Right ventricle myocardium inferior (tissue), 1 donor: ENCODE measurements at places on chromosomes 11 and 22. TPM values are rescaled to one million over a fixed set of nuclear protein-coding genes. Genes with fewer than 3 reads are reported as not detected.

DNA sequence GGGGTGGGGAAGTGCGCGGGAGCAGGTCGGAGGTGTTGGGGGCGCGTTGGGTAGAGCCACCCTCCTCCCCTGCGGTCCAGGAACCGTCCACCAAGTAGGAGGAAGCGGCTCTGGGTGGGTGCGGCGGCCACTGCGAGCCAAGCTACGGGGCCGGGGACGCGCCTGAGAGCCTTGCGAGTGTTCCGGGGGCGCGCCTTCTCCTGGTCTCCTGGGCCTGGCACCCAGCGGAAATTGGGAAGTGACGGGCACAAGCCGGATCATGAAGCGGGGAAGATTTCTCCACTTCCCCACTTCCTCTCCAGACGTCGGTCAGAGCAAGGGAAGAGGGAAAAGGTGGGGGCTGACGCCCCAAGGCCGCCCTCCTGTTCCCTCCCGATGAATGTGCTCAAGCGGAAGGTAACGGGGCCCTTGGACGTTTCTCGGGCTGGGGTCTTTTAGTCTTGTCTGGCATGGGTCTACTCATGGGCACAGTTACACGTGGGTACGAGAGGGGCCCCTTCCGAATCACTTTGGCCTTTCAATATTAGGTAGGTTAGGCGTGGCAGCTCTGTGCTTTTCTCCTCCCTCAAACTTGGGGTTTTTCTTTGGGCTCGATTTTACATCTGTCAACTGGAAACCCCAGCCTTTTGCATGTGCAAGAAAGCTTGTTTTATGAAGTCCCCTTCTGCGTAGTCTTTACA lies 865 bp downstream of the RBM14 start:
- DNase-seq, result peak; percentile 92

DNA sequence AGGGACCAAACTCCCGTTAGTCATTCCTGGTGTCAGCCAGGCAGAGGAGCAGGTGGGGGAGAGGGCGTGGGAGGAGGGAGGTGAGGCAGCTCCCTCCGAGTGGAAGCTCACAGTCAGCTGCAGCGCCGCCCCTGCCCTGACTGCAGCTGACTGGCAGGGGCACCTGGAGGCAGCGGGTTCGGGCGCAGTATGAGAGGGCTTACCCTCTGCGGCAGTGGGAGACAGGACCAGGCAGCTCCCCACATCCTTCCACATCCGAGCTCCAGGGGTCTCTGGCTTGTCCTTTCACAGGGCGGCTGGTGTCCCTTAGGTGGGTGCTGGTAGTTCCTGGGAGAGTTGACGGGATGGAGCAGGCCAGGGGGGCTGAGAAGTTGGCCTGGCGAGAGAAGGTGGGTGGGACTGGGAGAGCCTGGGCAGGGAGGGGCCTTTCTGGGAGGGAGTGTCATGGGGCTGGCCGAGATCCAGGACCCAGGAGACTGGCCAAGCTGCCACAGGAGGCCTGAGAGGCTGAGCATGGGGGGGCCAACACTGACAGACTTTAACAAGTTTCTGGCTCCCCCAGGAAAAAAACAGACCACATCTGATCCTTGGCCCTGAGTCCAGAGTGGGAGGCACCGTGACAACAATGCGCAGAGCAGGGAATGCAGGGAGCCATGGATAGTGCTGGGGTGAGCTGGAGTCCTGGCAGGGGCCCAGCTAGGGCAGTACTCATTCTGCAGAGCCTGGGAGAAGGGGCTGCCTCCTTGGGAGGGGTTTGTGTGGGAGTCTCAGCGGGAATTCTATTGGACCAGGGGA lies 4.9 kb downstream of the ADORA2A start:
- peak; percentile 84 for DNase-seq

GRCh38 chr22:43682851-43683250 lies 129.3 kb downstream of the EFCAB6 start:
- no peak for DNase-seq

- no peak for DNase-seq
Observed at GRCh38 chr22:24103301-24103700, 78.0 kb upstream of the SUSD2 start.

- no peak for DNase-seq
Observed at GRCh38 chr11:65886826-65887722, 1.2 kb downstream of the FIBP start.

DNA sequence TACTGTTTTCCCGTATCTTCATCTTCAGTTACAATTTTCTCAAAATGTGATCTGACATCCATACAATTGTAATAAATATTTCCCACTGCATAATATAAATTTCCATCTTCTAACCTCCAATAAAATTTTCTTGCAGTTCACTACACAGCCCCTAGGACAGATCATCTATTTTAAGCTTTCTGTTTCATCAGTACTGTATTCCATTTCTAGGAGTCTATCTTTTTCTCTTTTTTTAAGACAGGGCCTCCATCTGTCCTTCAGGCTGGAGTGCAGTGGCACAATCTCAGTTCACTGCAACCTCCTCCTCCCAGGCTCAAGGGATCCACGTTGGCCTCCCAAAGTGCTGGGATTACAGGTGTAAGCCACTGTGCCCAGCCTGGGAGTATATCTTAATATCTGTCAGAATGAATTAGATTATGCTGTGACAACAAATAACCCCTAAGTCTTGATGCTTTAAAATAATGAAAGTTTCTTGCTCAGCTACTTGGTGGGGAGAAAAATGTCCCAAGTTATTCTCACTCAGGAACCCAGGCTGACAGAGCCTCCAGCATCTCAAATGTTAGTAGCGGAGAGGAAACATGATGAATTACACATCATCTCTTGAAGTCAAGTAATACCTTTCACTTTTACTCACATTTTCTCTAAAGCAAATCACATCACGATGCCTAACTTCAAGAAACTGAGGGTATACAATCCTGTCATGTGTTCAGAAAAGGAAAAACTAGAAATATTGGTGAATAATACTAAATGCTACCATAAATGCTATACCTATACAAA lies 92.2 kb downstream of the BUD13 start:
- DNase-seq, result no peak

GRCh38 chr11:7666292-7666866 lies 6.9 kb downstream of the CYB5R2 start:
- no peak for DNase-seq

Gene TAF1D
- total RNA-seq, result 32.4 TPM

DNA sequence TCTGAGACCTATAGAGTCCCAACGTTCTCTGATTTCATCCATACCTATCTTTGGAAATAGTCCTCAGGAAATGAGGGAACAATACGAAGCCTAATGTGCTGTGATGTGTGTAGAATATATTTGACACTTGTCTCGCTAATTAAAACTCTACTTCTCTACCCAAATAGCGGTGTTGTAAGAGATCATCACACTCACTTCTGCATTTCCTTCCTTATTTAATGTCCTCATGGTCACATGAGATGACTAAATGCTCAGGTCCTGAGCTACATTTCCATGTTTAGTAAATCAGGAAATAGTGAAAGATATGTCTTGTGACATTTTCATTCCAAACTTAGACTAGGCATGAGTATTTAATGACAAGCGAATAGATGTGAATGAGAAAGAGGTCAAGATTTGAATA lies 112.3 kb downstream of the MAML2 start:
- DNase-seq, result no peak

DNA sequence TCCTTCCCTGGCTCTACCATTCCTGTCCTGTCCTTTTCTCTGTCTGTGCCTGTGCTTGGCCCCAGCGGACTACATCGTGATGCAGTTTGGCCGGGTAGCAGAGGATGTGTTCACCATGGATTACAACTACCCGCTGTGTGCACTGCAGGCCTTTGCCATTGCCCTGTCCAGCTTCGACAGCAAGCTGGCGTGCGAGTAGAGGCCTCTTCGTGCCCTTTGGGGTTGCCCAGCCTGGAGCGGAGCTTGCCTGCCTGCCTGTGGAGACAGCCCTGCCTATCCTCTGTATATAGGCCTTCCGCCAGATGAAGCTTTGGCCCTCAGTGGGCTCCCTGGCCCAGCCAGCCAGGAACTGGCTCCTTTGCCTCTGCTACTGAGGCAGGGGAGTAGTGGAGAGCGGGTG lies 20.4 kb downstream of the TUB start:
- DNase-seq, result no peak

GRCh38 chr11:77436969-77437368 lies 36.9 kb downstream of the PAK1 start:
- no peak for DNase-seq

DNA sequence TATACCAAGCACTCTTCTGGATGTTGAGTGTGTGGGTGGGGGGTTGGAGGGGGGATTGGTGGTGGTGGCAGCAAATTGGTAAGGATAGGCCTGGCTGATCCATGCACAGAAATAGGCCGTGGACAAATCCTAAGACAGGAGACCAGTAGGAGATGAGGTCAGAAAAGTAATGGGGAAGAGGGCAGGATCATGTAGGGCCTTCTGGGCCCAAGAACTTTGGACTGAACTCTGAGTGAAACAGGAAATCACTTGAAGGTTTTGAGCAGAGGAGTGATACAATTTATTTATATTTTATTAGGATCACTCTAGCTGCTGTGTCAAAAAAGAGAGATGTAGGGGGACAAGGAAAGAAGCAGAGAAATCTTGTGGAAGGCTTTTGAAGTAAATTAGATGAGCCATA lies 28.7 kb downstream of the TSG101 start:
- no peak for DNase-seq

Gene ROBO4
- 27.6 TPM for total RNA-seq

DNA sequence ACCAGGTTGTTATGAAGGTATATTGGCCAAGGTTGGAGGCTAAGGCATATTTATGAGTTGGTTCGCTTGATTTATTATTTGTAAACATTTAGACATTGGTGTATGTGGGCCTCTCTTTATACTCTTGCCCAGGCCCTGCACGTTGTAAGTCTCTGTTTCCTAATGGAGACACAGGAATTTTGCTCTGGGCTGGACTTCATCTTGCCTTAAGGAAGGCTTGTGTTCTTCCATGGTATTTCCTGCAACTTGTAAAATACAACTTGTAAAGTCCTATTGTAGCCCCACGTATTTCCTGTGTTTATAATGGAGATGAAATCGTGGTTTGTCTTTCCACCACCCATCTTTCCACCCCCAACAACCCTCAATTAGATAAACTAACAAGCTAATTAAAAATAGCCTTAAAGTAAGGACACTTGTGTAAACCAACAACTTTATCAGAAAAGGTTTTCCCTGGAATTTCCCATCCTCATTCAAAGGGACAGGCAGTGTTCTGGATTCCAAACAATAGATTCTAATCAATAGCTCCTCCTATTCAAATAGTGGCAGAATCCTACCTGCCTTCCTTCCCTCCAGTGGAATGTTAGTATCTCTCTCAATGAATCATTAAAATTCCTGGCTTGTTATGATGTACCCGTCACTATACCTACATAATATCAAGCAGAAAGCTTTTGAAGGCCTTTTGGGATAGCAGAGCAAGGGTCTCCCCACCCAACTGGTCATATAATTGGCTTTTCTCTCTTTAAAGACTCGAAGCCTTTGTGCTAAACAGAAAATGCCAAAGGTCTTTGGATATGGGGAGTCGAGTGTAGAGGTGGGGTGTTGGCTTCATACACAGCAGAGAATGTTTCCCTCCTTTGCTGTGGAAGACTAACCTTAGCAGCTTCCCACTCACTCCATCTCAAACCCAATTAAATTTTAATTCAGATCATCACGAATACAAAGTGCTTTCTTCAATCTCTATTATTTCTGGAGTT lies 77.1 kb downstream of the UBASH3B start:
- DNase-seq, result no peak

DNA sequence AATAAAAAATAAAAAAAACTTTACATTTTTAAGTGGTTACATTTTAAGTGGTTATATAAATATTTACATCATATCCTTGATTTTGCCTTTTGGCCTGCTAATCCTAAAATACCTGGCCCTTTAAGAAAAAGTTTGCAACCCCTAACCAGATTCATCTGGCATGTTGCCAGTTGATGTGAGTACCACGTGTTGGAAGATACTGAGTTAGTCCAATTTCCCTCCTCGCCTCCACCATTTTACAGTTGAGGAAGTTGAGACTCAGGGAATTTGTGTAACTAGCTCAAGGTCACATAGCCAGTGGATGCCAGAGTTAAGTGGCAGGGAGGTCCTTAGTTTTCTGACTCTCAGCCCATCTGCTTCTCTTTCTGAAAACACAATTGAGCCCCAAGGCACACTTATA lies 5.1 kb downstream of the ELF5 start:
- DNase-seq, result no peak

- DNase-seq, result peak; percentile 78
Observed at GRCh38 chr22:45879552-45879949, 97.4 kb downstream of the WNT7B start.

Gene MCAM
- total RNA-seq, result 68.7 TPM

Gene ZNF280A
- total RNA-seq, result not detected

DNA sequence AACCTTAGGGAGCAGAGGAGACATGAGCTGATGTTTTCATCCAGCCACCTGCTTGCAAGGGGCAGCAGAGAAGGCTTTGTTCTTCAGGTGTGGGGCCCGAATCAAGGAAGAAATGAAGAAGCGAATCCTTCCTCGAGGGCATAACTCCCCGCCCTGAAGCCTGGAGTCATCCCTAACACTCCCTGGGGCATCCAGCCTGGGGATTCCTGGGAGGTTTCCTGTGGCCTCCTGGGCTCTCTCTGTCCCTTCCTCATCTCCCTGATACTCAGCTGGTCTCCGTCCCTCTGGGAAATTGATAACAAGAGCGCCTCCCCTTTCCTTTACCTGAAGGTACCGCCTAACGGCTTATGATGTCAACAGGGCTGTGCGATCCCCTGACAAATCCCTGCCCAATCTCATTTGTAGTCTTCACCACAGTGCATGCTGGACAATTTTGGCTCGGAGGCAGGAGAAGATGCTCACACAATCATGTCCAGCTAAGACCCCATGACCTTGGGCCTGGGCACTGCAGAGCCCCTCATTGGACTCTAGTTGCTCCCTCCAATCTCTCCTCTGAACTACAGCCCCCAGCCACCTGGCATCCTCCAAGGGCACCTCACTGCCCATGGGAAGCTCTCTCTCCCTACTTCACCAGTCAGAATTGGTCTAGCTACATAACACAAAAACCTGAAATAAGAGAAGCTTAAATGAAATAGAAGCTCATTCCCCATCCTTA lies 80.6 kb upstream of the RTL6 start:
- DNase-seq, result no peak

Gene MGAT3
- total RNA-seq, result 5.9 TPM

DNA sequence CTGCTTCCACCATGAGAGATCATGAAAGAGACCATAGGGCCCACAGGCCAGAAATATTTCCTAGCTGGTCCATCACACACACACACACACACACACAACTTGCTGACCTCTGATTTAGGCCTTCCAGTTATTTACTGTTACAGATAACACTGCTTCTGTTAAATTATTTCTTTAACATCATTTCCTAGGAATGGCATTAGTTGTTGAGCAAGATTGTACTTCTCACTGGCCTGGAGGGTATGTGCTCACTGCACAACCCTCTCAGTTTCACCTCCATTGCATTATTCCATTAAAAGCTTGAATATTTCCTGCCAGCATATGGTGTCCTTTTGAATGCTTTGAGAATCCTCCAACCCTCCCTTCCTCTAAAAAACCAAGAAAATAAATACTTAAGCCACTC lies 104.4 kb downstream of the MICAL2 start:
- DNase-seq, result no peak

DNA sequence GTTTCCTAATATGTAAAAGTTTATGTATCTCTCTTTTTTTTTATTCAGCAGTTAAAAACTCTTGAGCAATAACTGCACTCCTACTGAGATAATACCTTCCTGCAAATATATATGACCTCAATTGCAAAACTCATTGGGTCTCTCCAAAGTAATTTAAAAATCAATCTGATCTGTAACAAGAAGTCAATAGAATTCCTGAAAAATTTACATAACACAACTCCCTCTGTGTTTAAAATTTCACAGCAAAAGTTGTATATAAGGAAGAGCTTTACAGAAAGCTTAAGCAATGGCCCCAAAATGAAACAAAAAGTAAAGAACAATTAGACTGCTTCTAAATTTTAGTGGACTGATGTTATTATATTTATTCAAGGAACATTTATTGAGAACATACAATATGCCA lies 313.4 kb downstream of the DLG2 start:
- DNase-seq, result no peak

GRCh38 chr22:27193636-27194035 lies 536.2 kb downstream of the MIAT start:
- DNase-seq, result no peak
